Common myeloid progenitor, CD34-positive (primary cell): ENCODE measurements at places on chromosomes 7 and 10.

GRCh38 chr7:157008206-157009169, 2.0 kb downstream of the MNX1 start:
- no peak overlapping the region for H3K4me3 ChIP-seq
- peaks cover 61% of the 10 kb centered on the region for H3K27me3 ChIP-seq
- DNase-seq = no peak
- H3K36me3 ChIP-seq = no peaks in the 10 kb centered on the region
- H3K27ac ChIP-seq = no peak overlapping the region

- peaks cover 19% of the 10 kb centered on the region for H3K36me3 ChIP-seq
- DNase-seq = no peak
- H3K27ac ChIP-seq = no peak overlapping the region
- no peak overlapping the region for H3K4me3 ChIP-seq
Measured at GRCh38 chr10:80148166-80148805, 15.8 kb downstream of the PLAC9 start.

- no peaks in the 10 kb centered on the region for H3K27me3 ChIP-seq
- H3K36me3 ChIP-seq = no peaks in the 10 kb centered on the region
- H3K4me3 ChIP-seq = no peak overlapping the region
Measured at GRCh38 chr7:46927131-46927810, 654.6 kb downstream of the TNS3 start.

DNA sequence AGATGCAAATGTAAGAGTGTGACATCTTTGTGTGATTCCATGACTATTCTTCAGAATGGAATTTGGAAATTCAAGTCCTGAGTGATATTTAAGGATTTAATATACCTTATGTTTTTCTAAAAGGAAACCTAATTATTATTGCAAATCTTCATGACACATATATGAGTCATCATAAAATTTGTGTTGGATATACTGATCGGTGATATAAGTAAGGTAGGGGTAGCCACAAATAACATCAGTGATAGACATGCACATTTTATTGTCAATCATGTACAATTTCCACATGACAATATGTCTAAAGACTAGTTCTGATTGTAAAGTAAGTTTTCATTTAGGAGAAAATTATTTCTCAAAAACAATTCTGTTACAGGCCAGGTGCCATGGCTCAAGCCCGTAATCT, 59.7 kb upstream of the AGMO start:
- no peak overlapping the region for H3K4me3 ChIP-seq
- H3K4me1 ChIP-seq = no peaks in the 10 kb centered on the region
- no peak overlapping the region for H3K27ac ChIP-seq
- H3K27me3 ChIP-seq = no peaks in the 10 kb centered on the region

- H3K4me1 ChIP-seq = no peaks in the 10 kb centered on the region
- no peak overlapping the region for H3K4me3 ChIP-seq
- H3K27me3 ChIP-seq = peaks cover 9% of the 10 kb centered on the region
Measured at GRCh38 chr10:128633864-128634540, 507.8 kb upstream of the MKI67 start.

DNA sequence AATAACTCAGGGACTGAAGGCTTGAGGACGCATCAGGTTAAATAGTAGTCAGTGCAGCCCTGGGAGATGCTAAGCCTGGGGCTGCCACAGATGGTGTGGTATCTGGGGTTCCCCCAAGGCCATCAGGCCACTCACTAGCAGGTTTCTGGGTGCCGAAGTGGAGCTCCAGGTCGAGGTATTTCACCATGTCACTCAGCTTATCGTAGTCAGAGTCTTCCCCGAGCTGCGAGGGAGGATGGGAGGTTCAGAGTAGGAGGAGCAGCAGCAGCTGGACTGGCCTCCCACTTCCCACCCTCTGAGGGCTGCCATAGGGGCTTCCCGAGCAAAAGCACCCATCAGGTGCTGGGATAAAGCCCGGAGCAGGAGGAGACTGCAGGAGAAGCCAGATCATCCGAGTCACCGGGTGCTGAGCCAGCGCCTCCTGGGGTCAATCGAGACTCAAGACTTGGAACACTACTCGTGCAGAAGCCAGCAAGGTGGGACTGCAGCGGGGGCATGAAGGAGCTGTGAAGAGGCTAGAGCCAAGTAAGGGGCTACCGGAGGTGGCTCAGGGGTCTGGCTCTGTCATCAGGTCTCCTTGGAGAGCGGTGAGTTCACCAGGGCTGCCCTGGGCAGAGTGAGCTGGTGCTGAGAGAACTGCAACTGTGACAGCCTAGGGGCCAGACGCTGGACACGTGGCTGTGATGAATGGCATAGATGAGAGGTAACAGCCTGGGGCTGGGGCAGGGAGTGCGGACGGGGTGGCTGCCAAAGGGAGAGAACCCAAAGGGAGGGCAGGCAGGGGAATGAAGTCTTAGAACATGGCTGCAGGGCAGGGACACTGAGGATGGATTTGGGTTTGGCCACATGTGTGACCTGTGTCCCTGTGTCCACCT, 45.3 kb downstream of the GRID2IP start:
- no peaks in the 10 kb centered on the region for H3K27me3 ChIP-seq
- H3K27ac ChIP-seq = no peak overlapping the region
- no peak overlapping the region for H3K4me3 ChIP-seq
- no peaks in the 10 kb centered on the region for H3K4me1 ChIP-seq
- no peaks in the 10 kb centered on the region for H3K36me3 ChIP-seq
